ENCODE measurements at places on chromosomes 1 and 21.
A peak's percentile ranks its signal among the peaks of the same experiment; 100 is the strongest.

GRCh38 chr21:42187976-42188653 lies 30.8 kb upstream of the ABCG1 start:
- DNase-seq, result no peak

DNA sequence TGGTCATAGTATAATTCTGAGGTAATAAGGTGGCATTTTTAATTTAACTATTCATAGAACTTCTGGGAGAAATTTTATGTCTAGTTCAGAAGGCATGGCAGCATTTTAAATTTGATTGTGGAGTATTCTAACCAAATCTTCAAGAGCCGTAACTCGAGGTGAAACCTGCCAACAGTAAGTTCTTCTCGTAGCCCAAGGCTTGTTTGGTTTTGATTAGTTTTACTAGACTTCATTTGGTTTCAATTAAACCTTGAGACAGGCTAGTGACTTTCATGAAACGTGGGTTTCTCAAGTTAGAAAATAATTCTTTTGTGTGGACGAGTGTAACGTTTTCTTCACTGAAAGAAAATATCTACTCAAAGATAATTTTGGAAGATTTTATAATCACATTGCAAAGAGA lies 395.5 kb downstream of the USP25 start:
- no peak for DNase-seq

DNA sequence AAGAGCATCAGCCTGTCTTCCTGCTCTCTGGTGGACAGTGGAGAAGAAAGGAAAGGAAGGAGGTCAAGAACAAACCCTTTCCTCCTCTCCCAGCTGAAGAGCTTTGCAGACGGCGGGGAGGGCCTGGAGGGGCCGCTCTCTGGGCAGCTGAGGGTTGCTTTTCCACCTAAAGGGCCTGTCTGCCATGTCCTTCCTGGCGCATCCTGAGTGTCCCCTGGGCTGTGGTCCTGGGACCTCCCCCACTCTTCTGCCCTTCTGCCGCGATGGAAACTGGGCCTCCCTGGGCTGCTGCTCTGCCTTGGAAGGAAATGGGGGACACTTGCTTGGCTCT lies 107.0 kb downstream of the ETS2 start:
- DNase-seq, result no peak

DNA sequence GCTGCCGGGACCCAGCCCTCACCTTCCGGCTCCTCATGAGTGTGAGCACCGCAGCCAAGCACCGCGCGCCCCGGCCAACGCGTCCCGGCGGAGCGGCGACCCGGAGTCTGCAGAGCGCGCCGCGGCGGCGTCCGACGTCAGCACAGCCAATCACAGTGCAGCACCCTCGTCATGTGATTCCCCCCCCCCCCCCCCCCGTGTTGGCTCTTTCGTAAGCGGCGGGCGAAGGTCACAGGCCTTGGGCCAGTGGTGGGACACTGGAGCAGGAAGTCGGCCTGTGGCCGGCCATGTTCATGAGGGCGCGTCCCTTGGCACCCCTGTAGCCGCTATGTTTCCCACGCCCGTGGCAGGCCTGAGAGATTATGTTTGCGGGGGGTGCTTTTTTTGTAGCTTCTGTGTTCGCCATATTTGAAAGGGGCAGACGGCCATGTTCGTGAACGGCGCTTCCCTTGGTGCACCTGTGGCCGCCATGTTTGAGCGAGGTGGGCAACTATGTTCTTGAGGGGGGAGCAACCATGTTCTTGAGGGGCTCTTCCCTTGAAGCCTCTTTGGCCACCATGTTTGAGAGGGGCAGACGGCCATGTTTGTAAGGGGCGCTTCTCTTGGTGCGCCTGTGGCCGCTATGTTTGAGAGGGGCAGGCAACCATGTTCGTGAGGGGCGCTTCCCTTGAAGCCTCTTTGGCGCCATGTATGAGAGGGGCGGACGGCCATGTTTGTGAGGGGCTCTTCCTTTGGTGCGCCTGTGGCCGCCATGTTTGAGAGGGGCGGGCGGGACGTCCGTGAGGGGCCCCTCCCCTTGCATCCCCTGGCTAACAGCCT lies at the start of gene C1orf174:
TSS of gene C1orf174 (minus strand) at position 123 of the 819 bp plus-strand sequence. CDS start at position 37, 86 bp downstream.
- DNase-seq, result peak; percentile 99

GRCh38 chr21:25375675-25376074 lies 231.6 kb downstream of the MRPL39 start:
- DNase-seq, result no peak

DNA sequence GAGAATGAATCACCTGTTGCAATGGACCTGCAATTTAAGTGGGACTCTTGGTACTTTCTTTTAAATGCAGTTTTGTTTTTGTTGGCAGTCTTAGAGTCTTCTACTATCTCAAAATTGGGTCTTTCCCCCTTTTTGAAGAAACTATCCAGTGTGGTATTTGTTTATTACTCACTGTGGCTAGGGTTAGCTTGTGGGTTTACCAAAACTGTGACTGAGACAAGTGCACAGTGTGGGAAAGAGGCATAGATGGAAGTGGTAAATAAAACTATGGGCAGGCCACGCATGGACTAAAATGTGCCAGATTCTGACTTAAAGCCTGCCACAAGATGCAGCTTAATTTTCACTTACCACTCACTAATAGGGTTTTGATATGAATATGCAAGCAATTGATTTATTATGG lies 1441.7 kb downstream of the PLA2G4A start:
- no peak for DNase-seq

GRCh38 chr1:155184351-155184811 lies 10.7 kb downstream of the TRIM46 start:
- DNase-seq, result no peak

GRCh38 chr1:35807614-35808449 lies at the start of gene AGO4:
AGO4 (plus strand) TSS chr1:35808016; CDS start chr1:35808417, 401 bp downstream.
- DNase-seq, result peak; percentile 65

DNA sequence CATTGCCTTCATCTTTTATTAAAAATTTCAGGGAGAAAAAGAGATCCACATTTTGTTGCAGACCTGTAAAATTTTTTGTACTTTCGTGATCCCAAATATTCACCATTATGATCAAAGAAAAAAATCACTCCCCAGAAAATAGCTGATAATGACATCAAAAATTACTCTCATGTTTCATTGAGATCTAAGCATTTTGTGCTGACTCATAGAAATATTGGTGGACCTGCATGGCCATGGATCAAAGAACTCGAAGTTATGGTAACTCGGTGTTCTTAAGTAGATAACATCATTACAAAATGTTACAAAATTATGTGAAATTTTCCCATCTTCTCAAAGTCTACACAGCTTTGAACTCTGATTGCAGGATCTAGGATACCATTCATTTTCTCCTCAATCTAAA lies 135.8 kb downstream of the PTGER3 start:
- DNase-seq, result no peak

GRCh38 chr21:15732290-15732995 lies 2.7 kb downstream of the USP25 start:
- peak; percentile 38 for DNase-seq

DNA sequence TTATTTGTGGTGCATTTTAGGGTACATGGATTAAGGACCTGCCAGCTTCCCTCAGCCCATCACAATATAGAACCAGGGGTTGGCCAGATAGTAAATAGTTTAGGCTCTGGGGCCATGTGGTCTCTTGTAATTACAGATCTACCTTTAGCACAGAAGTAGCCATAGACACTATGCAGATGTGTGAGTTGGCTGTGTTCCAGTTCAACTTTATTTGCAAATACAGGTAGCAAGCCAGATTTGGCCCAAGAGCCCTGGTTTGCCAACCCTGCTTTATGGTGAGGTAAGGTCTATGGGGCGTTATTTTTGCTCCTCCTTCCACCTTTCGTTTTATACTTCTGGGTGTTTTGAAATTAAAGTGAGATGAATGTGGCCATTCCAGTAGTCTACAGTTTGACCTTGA lies 48.7 kb downstream of the MRPS6 start:
- DNase-seq, result no peak

DNA sequence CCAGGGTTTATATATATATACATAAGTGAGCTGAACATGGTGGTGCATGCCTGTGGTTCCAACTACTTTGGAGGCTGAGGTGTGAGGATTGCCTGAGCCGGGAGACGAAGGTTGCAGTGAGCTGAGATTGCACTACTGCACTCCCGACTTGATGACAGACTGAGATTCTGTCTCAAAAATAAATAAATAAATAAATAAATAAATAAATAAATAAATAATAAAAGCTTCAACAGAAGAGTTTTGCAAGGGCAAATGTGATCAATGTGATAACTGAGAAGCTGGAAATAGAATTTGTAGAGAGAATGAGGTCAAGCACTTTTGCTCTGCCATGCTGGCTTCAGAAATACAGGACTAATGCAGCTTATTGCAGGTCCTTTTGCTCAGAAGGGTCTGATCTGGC lies 855.8 kb upstream of the PRMT6 start:
- no peak for DNase-seq

- DNase-seq, result no peak
Observed at GRCh38 chr21:43280949-43281633, 112.3 kb downstream of the CRYAA start.

- DNase-seq, result peak; percentile 73
Observed at GRCh38 chr1:2906085-2906484, 104.6 kb upstream of the TTC34 start.

Data from renal pelvis (tissue), 12 donors.